ENCODE measurements at places on chromosomes 7 and 10. TPM values are rescaled to one million over a fixed set of nuclear protein-coding genes. Genes with fewer than 3 reads are reported as not detected.

DNA sequence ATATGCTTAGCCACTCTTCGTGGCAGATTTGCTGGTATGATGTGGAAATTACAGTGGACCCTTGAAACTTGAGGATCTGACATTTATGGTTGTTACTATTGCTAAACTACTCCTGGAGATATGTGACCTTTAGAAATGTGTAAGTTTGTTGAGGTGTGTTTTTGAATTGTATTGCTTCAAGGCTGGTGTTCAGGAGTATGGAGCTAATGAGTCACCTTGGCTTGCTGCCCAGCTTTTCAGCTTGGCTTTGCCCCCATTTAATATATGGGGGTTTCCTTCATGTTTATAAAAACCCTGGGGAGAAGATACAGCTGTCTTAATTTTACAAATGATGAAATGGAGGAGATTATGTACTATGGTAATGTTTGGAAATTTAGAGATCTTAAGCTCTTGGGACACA is 11.6 kb downstream of the HBP1 start:
- no peak for DNase-seq

GRCh38 chr10:118986815-118987790 is 42.4 kb upstream of the NANOS1 start:
- DNase-seq: no peak

DNA sequence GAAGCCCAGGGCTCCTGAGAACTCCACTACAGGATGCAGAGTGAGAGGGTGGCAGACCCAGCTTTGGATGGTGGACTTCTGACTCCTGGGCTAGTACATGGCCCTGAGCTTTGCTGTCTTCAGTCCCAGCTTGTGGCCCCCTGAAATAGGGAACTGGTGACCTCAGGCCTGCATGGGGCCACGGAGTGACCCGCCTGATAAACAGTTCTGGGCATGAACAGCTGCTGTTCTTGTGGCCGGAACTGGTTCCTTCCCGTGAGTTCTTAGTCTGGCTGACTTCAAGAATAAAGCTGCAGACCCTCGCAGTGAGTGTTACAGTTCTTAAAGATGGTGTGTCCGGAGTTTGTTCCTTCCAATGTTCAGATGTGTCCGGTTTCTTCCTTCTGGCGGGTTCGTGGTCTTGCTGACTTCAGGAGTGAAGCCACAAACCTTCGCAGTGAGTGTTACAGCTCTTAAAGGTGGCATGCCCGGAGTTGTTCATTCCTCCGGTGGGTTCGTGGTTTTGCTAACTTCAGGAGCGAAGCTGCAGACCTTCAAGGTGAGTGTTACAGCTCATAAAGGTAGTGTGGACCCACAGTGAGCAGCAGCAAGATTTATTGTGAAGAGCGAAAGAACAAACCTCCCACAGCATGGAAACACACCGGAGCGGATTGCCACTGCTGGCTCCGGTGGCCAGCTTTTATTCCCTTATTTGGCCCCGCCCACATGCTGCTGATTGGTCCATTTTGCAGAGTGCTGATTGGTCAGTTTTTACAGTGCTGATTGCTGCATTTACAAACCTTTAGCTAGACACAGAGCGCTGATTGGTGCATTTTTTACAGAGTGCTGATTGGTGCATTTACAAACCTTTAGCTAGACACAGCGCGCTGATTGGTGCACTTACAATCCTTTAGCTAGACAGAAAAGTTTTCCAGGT is 268.0 kb downstream of the ZEB1 start:
- peak; percentile 78 for DNase-seq

DNA sequence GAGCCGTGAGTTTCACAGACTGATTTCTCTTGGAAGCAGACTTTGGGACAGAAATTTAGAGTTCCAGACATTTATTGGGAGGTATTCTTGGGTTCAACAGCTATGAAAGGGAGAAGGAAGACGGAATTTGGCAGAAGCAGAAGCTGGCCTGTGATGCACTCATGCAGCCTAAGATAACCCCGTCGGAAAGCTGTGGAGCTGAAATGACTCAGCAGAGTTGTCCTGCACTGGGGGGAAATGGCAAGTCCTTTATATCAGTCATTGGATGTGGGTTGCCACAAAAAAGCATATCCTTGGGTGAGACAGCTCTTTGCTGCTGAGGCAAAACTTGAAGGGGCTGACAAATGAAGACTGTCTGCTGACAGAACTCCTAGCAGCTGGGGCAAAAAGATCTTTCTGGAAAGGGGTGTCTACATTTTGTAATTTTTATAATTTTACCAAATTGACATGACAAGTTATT is 11.5 kb upstream of the MICU1 start:
- no peak for DNase-seq

Gene TBXAS1
- polyA plus RNA-seq: 11.6 TPM

DNA sequence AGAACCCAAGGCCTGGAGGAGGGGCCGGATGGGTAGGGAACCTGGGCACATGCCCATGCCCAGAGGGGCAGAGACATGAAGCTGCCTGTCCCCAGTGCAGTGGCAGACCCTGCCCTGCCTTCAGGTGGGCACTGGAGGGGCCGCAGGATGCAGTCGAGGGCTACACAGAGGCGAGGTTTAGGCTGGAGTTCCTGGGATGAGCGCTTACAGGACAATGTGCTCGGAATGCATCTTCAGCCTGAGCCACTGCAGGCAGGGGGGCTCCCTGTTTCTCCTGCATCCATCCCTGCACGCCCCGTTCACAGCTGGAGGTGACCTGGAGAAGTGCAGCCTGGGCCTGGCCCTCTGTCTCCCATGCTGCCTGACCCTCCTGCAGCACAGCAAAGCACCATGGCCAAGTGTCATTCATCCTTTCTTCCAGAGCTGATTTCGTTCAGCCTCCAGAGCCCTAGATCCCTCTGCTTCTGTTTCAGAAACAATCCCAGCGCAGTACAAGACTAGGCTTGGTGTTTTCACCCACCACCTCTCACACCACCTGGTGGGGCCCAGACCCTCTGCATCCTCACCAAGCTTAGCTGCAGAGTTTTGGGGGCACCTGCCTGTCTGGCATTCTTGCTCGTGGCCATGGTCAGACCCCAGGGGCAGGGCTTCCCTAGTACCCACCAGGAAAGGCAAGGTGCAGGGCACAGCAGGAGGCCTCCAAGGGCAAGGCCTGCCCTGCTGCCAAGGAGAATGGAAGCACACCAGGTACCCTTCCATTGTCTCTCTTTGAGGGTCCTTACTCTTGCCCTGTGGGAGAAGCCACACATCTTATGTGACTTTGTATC is 311.9 kb downstream of the TCERG1L start:
- no peak for DNase-seq

GRCh38 chr10:15748126-15748525 is 28.4 kb upstream of the ITGA8 start:
- no peak for DNase-seq

DNA sequence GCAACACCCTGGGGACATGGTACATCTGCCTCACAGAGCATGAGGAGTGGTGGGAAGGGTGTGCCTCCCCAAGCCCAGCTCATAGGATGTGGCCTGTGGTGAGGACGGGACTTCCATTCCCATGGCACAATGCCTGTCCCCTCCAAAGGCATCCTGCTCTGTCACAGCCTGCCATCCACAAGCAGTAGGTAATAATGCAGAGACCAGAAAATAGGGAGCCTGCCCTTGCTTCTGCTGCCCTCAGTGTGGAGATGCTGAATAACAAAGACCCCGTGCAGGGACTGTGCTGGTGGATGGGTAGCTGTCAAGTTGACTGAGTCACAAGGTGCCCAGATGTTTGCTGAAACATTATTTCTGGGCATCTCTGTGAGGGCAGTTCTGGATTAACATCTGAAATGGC is 199.9 kb upstream of the GRB10 start:
- no peak for DNase-seq
